ENCODE measurements at places on chromosomes 2 and 18.
A peak's percentile ranks its signal among the peaks of the same experiment; 100 is the strongest.

GRCh38 chr2:181850936-181851560 is 40.5 kb upstream of the ITPRID2 start:
- DNase-seq = no peak

DNA sequence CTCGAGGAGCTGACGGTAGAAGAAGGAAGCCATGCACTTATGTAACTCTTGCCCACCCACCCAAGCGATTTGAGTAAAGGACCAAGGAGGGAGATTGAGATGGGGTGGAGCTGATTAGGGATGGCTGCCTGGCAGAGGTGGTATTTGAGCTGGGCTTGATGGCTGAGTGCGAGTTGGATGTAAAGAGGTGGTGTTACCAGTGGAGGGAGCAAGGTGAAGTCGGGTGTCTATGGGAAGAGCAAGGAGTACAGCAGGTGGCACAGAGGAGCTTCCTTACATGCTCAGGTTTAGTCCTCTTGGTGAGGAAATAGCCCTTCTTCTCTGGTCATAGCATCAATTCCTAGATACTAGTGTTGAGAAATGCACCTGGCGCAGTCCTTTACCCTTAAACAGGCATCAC is 294.2 kb upstream of the SKOR2 start:
- DNase-seq = no peak

DNA sequence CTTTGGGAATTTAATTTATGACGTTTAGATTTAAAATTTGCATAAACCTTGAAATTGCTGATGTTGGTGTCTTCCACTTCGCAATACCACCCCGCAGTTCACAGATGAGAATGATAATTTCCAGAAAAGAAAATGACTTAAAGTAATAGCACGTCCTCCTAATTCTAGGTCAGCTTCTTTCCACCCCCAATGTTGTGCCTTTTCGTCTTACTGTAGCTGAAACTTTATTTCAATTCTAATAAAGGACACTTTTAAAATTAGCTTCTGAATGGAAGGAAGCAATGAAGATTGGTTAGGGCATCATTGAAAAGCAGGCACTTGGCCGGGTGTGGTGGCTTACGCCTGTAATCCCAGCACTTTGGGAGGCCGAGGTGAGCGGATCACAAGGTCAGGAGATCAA is 107.4 kb downstream of the MYCN start:
- DNase-seq = no peak

GRCh38 chr2:38113981-38114708 is 38.2 kb upstream of the CYP1B1 start:
- no peak for DNase-seq

- DNase-seq = no peak
Measured at GRCh38 chr18:10841203-10841602, 308.2 kb downstream of the PIEZO2 start.

GRCh38 chr2:205946226-205946625 is 139.7 kb downstream of the INO80D start:
- DNase-seq = no peak

GRCh38 chr2:80007777-80008503 is 296.6 kb downstream of the LRRTM1 start:
- no peak for DNase-seq

DNA sequence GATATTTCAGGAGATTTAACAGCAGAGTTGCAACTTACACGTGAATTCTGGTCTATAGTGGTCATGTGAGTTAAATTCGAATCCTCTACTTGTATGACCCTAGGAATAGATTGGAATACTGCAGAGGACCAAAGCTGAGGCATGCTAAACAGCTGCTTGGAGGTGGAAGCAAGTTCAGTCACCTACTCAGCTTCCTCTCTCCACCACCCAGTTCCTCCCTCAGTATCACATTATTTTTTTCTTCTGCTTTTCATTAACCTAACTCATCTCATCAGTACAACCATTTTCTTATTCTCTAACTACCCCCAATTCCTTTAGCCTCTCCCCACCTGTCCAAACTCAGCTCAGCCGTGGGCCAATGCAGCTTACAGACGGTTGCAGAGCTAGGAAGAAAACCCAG is 385.5 kb downstream of the SETBP1 start:
- no peak for DNase-seq

- DNase-seq = no peak
Measured at GRCh38 chr2:45055162-45055605, 45.9 kb upstream of the SIX2 start.

DNA sequence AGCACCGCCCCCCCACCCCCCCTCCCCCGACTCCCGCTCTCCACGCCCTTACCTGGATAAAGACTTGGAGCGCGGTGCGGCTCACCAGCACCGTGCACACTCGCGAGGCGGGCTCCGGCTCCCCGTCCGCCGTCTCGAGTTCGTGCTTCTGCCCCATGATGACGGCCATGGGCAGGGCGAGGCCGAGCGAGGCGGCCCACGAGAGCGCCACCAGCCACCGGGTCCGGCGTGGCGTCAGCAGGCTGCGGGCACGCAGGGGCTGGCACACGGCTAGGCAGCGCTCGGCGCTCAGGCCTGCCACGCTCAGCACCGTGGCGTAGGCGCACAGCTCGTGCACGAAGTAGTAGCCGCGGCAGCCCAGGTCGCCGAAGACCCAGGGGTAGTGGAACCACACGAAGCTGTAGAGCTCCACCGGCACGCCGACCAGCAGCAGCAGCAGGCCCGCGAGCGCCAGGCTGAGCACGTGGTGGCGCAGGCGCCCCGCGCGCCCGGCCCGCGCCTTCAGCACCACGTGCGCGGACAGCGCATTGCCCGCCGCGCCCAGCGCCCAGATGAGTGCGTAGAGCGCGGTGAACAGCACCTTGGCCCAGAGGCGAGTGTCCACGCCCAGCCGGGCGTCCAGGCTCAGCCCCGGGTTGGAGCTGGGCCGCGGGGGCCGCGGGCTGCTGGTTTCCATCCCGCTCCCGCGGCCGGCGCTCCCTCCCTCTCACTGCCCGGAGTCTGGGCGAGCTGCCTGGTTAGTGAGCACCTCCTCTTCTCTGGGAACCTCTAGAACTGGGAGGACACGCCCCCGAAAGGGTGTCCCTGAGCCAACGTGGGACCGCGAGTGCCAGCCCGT is at the start of gene NTSR2:
NTSR2 (minus strand) TSS at position 742 of the 838 bp plus-strand sequence; CDS start at position 676, 66 bp downstream.
- peak; percentile 51 for DNase-seq

DNA sequence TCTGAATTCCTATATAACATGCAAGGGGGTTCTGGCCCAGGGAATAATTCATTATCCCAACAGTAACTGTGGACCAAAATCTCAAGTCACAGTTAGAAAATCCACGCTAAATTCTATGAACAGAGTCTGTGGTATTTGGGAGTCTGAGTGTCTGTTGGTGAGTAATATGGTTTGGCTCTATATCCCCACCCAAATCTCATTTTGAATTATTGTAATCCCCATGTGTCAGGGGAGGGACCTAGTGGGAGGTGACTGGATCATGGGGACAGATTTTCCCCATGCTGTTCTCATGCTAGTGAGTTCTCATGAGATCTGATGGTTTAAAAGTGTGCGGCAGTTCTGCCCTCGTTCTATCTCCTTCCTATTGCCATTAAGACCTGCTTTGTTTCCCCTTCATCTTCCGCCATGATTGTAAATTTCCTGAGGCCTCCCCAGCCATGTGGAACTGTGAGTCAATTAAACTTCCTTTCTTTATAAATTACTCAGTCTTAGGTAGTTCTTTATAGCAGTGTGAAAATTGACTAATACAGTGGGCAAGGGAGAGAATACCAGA is 68.3 kb downstream of the NBAS start:
- DNase-seq = no peak

- no peak for DNase-seq
Measured at GRCh38 chr2:235842941-235843340, 325.2 kb downstream of the GBX2 start.

DNA sequence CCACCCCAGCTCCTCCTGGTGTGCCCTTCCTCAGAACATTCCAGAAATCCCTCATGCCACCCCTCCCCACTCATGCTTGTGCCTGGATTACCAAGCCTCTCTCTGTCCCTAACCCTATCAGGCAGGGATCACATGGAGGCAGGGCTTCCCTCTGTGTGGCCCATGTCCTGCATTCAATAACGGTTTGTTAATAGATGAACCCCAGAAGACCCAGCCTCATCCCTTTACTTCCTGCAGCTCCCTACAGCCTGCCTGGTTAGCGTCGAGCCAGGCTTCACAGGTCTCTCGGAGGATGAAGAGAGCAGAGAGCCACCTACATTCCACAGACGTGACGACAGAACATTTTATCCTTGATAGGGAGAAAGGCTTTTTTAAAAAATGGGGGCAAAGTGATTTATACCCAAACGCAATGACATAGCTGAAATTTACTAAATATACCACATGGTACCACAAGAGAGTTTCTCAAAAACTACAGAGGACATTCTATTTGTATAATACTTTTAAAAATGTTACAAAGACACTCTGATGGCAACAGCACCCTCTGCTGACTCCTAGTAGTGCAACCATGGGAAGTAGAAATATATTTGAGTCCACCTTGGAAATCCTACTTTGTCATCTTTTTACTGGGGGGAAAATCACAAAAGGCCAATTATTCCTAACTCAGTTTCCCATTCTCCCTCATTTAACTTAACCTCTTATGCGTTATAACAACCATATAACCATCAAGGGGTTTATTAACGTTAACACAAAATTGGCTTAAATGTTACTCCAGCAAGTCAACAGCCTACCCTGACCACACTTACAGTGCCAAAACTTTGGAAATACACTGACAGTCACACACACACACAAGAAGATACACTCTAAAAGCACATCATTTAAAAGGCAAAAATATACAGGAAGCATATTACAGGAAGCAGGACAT is 30.7 kb downstream of the FBXO15 start:
- DNase-seq = no peak

GRCh38 chr2:235706506-235706905 is 212.7 kb downstream of the AGAP1 start:
- DNase-seq = no peak

GRCh38 chr2:136104977-136105376 is 13.0 kb downstream of the CXCR4 start:
- no peak for DNase-seq

GRCh38 chr2:215681799-215682596 is 246.1 kb upstream of the FN1 start:
- DNase-seq = no peak

- DNase-seq = no peak
Measured at GRCh38 chr2:135557530-135557929, 26.2 kb downstream of the R3HDM1 start.

- no peak for DNase-seq
Measured at GRCh38 chr2:11637546-11637945, 32.4 kb downstream of the NTSR2 start.
